ENCODE measurements at places on chromosomes 4 and X.

DNA sequence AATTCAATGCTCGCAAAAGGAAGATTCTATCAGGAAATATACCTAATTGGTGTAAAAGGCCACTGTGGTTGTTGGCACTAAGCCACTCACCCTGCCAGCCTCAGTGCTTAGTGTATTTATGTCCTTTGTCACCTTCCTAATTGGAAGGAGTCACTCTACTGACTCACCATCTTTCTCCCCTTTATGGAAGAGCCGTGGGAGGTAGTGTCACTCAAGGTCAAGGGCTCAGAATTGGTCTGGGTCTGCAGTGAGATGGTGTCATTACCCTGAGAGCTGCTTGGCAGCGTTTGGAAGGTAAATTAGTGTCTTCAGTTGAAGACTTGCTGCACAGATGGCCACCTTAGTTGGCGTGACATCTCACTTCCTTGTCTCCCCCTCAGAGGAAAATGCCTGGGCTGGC lies 41.7 kb upstream of the CDKN2AIP start:
- no peak for DNase-seq

GRCh38 chrX:138018145-138018799 lies 452.3 kb downstream of the ZIC3 start:
- no peak for DNase-seq

DNA sequence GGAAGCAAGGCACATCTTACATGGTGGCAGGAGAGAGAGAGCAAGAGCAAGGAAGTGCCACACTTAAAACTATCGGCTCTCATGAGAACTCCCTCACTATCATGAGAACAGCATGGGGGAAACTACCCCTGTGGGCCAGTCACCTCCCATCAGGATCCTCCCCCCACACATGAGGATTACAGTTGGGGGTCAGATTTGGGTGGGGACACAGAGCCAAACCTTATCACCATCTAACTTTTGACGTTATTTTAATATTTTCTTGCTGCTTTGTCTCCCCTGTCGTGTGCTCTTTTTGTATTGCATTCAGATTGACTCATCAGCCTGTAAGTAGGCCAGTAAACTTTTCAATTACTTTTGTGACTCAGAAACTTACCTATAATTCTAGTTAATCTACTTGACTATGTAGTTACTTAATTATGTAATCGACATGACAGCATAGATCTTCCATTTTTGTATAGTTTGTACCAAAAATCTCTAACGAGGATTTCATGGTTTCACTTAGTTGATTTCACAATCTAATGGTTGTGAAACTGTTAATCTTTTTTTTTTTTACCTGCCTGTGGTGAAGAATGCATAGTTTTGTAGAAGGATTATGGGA lies 18.3 kb downstream of the STIM2 start:
- DNase-seq = no peak

GRCh38 chr4:156528216-156528615 lies 443.4 kb downstream of the PDGFC start:
- DNase-seq = no peak

DNA sequence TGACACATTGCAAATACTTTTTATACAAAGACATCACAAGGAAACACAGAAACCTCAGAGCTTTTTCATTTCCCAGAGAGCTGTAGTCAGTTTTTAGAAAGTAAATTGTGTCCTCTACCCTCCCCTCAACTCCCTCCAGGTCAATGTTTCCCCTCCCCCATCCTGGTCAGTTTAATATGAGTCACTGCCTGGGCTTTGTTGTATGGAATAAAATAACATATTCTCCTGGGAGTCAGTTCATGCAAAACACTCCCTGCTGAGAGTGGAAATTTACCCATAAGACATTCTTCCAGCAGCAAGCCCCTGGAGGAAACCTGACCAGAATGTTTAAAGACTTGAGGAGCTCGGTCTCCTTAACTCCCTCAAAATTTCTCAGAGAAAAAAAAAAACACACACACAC lies 270.1 kb upstream of the LDB2 start:
- peak; percentile 20 for DNase-seq

- DNase-seq = no peak
Observed at GRCh38 chrX:95346856-95347255, 1337.8 kb upstream of the DIAPH2 start.
